MCF 10A (cell line): ENCODE measurements at places on chromosomes 13 and 19. TPM values are rescaled to one million over a fixed set of nuclear protein-coding genes. Genes with fewer than 3 reads are reported as not detected.

DNA sequence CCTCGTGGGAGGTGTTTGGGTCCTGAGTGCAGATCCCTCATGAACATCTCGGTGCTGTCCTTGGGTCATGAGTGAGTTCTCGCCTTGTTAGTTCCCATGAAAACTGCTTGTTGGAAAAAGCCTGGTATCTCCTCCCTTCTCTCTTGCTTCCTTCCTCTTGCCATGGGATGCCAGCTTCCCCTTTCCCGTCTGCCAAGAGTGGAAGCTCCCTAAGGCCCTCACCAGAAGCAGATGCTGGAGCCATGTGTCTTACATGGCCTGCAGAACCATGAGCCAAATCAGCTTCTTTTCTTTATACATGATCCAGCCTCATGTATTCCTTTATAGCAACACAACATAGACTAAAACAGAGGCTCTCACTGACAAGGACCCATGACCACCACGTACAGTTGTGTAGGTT lies 8.2 kb downstream of the ADGRE2 start:
- DNase-seq, result no peak

GRCh38 chr13:45341799-45342500 lies 967 bp upstream of the TPT1 start:
- peak; percentile 80 for DNase-seq

The FFAR1 gene
- not detected in 2 replicates for total RNA-seq

DNA sequence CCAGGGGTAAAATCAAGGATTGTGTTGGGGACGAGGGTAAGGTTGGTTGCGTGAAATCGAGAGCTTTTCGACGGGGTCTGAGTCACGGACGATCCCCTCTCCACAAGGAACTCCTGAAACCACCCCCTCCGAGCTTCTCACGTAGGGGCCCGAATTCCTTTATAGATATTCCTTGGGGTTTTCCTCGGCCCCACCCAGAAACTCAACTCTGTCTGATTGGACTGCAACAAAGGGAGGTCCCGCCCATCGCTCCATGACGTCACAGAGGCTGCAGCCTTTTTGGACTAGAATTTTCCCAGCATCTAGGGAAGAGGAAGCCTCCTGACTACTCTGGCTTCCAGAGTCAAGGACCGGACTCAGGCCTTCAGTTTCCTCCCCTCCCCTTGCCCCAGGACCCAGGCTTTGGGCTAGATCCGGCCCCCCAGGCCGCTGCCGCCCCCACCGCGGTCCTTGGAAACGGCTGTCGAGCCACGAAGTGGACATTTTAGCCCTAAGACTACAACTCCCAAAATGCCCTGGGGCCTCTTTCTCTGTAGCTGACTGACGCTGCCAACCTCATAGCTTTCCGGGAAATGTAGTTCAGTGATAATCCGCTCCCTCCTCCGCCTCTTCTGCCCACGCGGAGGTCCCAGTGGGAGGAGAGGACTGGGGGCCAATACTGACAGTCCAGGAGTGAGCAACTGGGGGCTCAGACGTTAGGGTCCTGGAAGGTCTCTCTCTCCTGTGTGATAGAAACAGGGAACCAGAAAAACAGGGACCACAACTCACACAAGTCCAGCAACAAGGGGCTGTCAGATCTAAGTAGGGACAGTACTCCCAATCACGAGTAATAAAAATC lies at the start of gene IZUMO1:
Gene IZUMO1, minus strand, starts transcription at position 172 of the 838 bp plus-strand sequence. CDS start 1,050 bp downstream, outside the sequence.
- DNase-seq, result no peak

GRCh38 chr19:2154587-2155075 lies 3.3 kb upstream of the AP3D1 start:
- peak; percentile 47 for DNase-seq
